DMS79 treated with DMSO at 0.1 percent for 48 hours (cell line): ENCODE measurements at places on chromosomes 11 and 22.

GRCh38 chr11:35983981-35984380, 40.1 kb downstream of the LDLRAD3 start:
- DNase-seq = peak; percentile 20

GRCh38 chr11:89536926-89537325, 45.8 kb upstream of the NOX4 start:
- DNase-seq = no peak

DNA sequence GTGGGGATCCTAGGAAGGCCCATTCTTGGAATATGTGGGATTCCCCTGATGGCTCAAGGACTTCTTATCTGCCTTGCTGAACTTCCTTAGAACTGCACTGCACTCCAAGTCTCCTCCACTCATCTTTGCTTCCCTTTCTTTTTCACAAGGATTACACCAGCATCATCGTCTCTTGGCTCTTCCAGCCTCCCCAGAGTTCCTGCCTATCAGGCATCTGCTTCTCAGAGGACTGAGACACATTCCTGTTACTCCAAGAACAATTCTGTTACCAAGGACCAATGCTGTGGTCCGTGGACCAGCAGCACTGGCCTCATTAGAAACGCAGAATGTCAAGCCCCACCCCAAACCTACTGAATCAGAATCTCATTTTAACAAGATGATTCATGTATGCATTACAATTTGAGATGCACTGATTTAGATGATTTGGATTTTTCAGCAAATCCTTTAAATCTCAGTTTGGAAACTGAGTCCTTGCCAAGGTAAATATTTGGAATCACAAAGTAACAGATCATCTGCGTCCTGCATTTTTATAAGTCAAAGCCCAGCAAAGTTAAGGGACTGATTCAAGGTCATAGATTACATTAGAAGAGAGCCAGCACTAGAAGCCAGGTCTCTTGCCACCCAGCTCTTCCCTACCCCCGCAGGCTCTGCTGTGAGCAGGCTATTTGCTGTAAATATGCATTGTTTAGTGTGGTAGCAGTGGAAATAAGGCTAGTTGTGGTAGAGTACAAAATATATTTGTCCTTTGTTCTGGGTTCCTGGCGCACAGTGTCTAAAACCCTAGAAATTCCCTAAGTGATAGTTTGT, 110.9 kb downstream of the SWAP70 start:
- DNase-seq = no peak

GRCh38 chr22:30232716-30233218, 13.8 kb downstream of the LIF start:
- no peak for DNase-seq

GRCh38 chr11:74138572-74138971, 32.2 kb downstream of the C2CD3 start:
- DNase-seq = no peak

DNA sequence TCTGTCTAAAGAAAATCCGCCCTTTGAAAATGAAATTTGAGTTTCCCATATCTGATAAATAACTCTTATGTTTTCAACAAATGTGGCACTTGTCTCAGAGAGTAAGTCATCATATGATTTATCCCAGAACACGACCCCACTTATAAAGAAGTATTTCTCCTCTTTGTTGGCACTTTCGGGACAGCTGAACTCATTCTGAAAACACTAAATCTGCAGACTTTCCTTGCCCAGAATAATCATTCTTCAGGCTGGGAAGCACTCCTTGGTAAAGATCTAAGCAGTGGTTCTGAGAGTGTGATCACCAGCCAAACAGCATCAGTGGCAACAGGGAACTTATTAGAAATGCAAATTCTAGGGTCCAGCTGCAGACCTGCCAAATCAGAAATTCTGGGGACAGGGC, 532.2 kb upstream of the API5 start:
- no peak for DNase-seq

DNA sequence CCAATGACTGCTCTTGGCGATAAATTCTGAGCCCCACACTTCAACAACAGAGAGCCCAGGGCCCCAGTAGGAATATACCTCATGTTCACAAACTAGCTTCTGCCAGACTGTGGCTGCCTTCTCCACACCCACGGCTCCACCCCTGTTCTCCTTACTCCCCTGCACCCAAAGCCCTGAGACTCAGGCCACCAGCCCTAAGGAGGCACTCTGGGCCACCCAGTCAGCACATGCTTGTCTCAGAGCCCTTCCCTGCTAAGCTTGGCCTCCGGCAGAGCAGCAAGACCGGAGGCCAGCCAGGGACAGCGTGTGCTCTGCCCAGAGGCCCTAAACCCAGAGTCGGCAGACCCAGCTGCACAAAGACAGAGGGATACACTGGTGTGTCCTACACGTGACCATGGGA, 27.9 kb downstream of the SPATA19 start:
- no peak for DNase-seq

DNA sequence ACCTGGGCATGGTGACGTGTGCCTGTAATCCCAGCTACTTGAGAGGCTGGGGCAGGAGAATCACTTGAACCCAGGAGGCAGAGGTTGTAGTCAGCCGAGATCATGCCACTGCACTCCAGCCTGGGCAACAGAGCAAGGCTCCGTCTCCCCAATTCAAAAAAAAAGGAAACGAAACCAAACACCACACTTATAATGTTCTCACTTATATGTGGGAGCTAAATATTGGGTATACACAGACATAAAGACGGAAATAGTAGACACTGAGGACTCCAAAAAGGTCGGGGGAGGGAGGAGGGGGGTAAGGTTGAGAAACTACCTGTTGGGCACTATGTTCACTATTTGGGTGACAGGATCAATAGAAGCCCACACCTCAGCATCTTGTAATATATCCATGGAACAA, 94.3 kb downstream of the GAB2 start:
- no peak for DNase-seq

DNA sequence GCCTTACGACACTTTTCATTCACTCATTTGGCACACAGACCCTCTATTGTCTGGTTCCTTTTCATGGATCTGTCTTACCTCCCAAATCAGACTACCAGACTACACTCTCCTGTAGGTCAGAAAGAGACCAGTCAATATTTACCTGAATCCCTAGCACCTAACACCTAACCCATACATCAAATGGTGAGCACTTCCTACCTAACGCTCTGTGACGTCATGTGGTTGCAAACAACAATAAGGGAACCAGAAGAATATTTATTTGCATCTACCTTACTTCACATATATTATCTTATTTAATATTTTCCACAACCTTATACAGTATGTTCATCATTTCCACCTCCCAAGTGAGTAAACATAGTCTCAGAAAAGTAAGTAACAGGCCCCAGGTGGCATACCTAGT, 323.4 kb downstream of the SOX6 start:
- DNase-seq = no peak

DNA sequence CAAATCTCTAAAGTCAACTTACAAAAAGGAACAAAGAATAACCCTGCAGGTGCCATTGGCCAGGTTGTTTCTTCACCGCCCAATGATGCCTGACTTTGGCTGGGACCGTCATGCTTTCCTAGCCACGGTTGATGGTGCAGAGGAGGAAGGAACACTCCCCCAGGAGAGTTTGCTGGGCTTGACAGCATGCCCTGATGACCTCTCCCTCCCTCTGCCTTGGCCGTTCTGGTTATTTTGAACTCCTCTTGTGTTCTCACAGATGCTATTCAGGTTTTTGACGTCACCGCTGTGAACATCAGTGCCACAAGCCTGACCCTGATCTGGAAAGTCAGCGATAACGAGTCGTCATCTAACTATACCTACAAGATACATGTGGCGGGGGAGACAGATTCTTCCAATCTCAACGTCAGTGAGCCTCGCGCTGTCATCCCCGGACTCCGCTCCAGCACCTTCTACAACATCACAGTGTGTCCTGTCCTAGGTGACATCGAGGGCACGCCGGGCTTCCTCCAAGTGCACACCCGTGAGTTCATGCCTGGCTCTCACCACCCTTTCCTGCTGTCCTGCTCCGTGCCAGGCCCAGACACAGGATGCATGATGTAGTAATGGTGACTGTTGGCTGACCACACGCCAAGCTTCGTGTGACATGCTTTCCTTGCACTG, 89.0 kb upstream of the OR4B1 start:
- DNase-seq = no peak

DNA sequence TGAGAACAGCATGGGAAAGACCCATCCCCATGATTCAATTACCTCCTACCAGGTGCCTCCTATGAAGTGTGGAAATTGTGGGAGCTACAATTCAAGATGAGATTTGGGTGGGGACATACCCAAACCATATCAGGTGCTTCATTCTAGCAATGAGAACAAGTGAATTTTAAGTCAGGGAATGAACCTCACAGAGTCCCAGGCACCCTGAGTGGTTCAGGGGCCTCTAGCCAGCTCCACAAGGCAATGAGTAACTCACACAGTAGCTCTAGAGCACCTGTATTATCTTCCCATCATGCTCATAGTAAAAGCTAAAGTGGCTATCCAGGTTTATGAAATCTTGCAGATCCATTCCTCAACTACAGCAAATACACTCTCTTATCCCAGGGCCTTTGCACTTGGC, 13.1 kb upstream of the ACCSL start:
- DNase-seq = no peak

- no peak for DNase-seq
Measured at GRCh38 chr11:66235141-66235540, 33.3 kb upstream of the RAB1B start.

DNA sequence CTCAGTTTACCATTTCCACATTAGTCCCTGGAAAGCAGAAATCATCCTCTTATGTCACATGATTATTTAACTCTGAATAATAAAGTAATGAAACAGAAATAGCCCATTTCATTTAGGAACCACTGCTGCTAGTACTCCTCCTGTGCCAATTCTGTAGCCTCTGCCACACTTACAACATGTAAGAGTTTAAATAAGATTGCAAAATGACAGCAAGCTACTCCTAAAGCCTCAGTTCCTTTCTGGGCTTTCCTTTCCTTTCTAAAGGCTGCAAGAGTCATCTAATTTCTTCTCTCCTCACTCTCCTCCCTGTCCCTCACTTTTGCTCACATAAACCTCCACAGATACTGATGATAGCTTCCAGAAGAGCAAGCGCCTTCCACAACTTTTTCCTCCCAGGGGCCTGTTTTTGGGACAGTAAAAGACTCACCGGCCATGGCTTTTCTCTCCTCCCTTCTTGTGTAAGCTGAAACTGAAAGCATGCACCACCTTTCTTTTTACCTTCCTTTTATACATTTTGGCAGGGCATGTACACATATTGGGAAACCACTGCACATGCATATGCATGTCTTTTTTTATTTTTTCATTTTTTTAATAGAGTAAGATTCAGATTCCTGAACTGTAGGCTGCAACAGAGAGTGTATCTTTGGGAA, 38.5 kb downstream of the CARD18 start:
- DNase-seq = no peak

DNA sequence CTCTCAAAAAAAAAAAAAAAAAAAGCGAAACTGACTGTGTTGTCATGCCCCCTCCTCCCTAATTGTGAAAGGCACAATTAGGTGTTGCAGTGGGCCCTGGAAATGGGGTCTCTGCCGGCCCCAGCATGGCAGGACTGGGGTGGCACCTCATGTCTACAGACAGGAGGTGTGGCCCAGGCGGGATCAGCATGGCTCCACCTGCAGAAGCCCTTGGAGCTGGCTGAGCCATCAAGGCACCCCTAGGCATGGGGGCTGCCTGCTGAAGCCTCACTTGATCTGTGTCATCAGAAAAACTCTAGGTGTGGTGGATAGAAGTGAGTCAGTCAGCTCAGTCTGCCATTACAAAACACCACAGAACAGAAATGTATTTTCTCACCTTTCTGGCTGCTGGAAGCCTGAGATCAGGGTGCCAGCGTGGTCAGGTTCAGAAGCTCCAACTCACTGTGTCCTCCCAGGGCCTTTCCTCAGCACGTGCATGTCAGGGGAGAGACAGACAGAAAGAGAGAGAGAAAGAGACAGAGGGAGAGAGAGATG, 10.1 kb upstream of the B4GALNT4 start:
- DNase-seq = no peak

DNA sequence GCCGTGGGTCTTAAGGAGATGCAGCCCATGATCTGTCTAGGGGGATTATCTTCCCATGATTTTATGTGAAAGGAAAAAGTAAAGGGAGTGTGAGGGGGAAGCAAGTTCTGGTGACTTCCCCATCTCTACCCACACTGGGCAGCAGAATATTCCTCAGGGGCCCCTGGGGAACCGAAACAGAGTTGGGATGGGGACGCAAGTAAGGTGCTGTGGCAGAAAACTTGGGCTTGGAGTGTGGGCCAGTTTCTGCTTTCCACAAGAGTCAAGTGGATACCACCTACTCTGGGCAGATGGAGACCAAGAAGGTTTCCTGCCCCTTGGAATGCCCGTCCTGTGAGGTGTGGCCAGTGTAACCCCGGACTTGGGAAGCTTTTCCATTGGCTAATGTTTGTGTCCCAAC, 64.4 kb downstream of the SGSM3 start:
- no peak for DNase-seq

- DNase-seq = no peak
Measured at GRCh38 chr11:109197656-109198055, 224.3 kb upstream of the C11orf87 start.

GRCh38 chr11:1478011-1478410, 8.6 kb downstream of the MOB2 start:
- no peak for DNase-seq

DNA sequence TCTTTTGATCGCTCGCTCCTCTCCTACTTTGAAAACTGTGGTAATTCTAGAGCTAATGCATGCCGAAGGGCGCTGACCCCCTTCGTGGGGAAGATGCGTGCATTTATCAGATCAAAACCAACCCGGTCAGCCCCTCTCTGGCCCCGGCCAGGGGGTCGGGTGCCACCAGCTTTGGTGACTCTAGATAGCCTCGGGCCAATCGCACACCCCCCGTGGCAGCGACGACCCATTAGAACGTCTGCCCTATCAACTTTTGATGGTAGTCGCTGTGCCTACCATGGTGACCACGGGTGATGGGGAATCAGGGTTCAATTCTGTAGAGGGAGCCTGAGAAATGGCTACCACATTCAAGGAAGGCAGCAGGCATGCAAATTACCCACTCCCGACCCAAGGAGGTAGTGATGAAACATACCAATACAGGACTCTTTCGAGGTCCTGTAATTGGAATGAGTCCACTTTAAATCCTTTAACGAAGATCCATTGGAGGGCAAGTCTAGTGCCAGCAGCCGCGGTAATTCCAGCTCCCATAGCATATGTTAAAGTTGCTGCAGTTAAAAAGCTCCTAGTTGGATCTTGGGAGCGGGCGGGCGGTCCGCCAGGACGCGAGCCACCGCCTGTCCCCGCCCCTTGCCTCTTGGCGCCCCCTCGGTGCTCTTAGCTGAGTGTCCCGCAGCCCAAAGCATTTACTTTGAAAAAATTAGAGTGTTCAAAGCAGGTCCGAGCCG, 3898.2 kb upstream of the OR11H1 start:
- no peak for DNase-seq

- DNase-seq = no peak
Measured at GRCh38 chr22:46578251-46578823, 40.9 kb upstream of the CELSR1 start.

- no peak for DNase-seq
Measured at GRCh38 chr11:110312670-110313069, 16.3 kb upstream of the RDX start.
